ENCODE measurements at places on chromosomes 16 and 17. TPM values are rescaled to one million over a fixed set of nuclear protein-coding genes. Genes with fewer than 3 reads are reported as not detected.

The LRRC45 gene
- 12.2 TPM for polyA plus RNA-seq

The TMEM100 gene
- not detected for polyA plus RNA-seq

The RAB11FIP4 gene
- 16.2 TPM for polyA plus RNA-seq

The ADGRG1 gene
- 0.39 TPM for polyA plus RNA-seq

The PSME3 gene
- polyA plus RNA-seq, result 137 TPM

The ANTKMT gene
- 21.5 TPM for polyA plus RNA-seq

The NOL3 gene
- polyA plus RNA-seq, result 2.7 TPM

The HS3ST3A1 gene
- polyA plus RNA-seq, result 0.20 TPM

The GNG13 gene
- polyA plus RNA-seq, result not detected

The ZFP3 gene
- polyA plus RNA-seq, result 1.9 TPM

The NOB1 gene
- 27.5 TPM for polyA plus RNA-seq

The DDX28 gene
- polyA plus RNA-seq, result 42.9 TPM

The NRN1L gene
- 3.8 TPM for polyA plus RNA-seq

The MPP3 gene
- polyA plus RNA-seq, result not detected

The CD300C gene
- polyA plus RNA-seq, result 98.6 TPM

The MYH3 gene
- polyA plus RNA-seq, result 0.70 TPM

The MRC2 gene
- not detected for polyA plus RNA-seq

The YBX2 gene
- not detected for polyA plus RNA-seq
